ENCODE measurements at places on chromosomes 6 and 20.
A peak's percentile ranks its signal among the peaks of the same experiment; 100 is the strongest.

GRCh38 chr20:43191946-43192863 is 2.5 kb upstream of the PTPRT start:
- DNase-seq, result no peak

- no peak for DNase-seq
Observed at GRCh38 chr6:137923866-137924653, 57.0 kb downstream of the TNFAIP3 start.

GRCh38 chr6:162026843-162027242 is 700.7 kb downstream of the PRKN start:
- no peak for DNase-seq

DNA sequence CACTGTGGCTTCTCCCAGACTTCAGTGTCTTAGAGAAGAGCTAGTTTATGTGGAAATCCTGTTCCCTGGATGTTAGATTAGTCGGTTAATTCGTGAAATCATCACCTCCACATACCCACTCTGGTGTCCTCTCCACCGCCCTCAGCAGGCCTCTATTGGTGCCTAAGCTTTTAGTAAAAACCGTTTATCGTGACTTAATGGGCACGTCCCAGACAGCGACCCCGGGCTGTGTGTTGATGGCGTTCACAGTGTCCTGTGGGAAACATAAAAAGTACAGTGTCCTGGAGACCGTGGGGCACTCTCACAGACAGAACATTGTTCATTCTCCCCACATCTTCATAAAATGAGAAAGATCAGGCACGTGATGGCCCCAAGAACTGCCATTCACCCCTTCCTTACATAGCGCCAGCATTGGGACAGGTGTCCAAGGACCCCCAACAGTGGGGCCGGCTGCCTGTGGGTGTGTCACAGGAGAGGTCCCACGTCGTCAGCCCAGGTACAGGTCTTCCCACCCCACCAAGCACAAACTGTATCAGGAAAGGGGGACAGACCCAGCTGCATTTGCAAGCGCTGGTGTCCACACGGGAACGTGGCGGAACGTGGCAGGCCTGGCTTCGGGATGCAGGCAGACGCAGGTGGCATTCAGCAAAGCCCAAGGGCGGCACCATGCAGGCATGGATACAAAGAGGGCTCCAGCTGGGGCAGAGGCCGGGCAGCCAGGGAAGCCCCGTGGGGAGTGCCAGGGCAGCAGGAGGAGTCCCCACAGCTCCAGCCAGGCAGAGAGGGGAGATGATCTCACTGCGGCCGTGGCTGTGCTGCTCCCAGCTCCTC is 237.7 kb downstream of the DLL1 start:
- DNase-seq, result no peak

- DNase-seq, result peak; percentile 6
Observed at GRCh38 chr6:155340464-155341129, 26.3 kb upstream of the TFB1M start.

All from astrocyte of the cerebellum (primary cell).